DMS 273 treated with DMSO at 0.1 percent for 48 hours (cell line): ENCODE measurements at places on chromosomes 3 and 15.

DNA sequence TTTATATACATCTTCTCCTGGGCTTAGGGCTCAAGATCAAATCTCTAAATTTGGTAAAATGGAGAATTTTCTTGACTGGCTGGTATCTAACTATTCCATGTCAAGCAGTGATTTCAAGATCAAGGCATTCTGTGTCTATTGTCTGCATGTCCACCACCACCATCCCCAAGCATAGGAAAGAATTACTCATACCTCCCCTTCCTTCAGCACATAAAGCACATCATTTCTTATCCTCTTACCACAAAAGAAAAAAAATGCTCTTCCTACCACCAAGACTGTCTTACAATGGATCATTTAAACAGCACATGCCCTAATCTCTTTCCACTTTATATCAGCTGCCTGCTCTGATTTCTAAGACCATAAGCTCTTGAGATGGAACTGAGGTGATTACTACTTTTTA lies 470.5 kb upstream of the THBS1 start:
- no peak for DNase-seq

GRCh38 chr3:23292432-23292831 lies 89.3 kb downstream of the UBE2E2 start:
- DNase-seq, result no peak

DNA sequence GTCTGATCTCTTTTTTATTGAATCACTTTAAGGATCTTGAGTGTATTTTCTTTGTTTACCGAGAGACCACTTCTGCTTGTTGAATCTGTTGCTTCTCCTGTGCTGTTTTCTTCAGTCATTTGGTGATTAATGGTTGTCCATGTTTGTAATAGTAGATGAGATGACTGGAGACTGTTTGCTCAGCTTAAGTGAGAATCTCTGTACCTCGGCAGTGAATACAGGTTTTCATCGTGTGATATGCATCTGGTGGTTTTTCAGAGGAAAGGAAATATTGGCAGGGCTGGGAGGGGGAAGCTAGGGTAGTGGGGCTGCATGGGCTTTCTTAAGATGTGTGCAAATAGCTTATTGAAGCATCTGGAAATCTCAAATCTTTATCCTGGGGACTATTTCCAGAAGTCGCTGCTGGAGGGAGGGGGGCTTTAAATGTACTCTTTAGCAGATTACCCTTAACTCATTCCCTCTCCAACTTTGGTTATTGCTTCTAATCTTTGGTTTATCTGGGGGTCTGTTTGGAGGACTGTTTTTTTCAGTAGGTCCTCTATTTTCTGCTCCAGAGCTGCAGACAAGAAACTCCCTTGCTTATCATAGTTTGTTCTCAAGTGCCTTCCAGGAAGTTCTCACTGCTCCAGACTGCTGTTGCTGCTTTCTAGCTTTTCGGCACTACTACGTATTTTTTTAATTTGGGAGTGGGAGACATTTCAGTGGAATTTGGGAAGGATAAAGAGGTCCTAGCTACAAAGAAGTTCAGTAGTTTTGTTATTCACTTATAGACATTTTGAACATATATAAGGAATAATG lies 19.4 kb downstream of the CMTM8 start:
- no peak for DNase-seq

DNA sequence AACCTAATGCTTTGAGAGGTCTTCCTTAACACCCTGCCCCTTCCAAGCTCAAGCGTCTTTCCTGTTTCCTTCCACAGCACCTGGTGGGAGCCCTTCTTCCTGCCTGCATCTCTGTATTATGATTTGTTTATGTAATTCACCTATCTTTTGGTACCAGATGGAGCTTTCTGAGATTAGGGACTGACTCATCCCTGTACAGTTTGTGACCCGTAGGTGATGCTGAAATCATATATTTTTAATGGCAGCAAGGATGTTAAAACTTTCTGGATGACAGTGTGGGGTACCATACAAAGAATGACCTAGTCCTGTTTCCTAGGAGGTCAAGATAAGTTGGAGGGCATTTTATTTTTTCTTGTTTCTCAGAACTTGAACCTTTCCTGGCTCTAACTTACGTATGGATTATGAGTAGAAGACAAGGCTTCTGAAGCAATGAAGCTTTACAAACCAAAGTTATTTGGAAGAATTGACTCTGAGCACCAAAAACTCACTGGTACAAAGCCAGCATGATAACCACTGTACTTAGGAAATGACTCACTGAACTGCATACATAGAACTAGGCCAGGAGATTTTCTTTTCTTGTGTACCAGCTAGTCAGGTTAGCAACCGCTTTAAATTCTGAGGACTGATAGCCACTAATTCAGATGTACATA lies 46.6 kb downstream of the HHLA2 start:
- no peak for DNase-seq

GRCh38 chr3:78887029-78887428 lies 880.8 kb downstream of the ROBO1 start:
- no peak for DNase-seq

GRCh38 chr3:190183121-190183520 lies 62.4 kb upstream of the P3H2 start:
- DNase-seq, result no peak

DNA sequence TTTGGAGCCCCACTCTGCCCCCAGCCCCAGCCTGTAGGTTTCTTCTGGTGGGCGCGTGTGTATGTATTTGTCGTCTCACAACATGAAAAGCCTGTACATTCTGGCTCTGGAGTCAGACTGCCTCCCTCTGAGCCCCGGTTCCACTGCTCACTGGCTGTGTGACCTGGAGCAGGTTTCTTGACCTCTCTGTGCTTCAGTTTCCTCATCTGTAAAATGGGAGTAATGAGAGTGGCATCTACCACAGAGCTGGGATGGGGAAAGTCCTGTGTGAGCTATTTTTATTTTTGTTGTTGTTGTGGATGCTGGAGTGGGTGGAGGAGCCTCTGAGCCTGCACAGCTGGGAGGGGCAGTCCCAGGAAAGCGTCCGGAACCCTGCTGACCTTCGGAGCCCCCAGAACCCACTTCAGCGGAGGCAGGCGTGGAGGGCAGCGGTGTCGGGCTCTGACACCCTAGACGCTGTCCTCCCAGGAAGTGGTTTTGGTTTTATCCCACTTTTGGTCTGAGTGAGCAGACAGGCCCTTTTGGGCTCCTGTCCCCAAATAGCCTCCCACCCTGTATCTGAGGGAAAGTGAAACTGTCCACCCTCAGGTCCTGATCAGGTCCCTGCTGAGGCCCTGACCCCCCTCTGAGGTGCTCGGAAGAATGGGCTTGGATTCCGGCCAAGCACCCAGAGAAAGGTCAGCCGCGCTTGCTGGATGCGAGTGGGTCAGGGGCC lies 103.5 kb downstream of the CHSY1 start:
- DNase-seq, result no peak

- no peak for DNase-seq
Observed at GRCh38 chr3:173711619-173712018, 314.1 kb downstream of the NLGN1 start.

DNA sequence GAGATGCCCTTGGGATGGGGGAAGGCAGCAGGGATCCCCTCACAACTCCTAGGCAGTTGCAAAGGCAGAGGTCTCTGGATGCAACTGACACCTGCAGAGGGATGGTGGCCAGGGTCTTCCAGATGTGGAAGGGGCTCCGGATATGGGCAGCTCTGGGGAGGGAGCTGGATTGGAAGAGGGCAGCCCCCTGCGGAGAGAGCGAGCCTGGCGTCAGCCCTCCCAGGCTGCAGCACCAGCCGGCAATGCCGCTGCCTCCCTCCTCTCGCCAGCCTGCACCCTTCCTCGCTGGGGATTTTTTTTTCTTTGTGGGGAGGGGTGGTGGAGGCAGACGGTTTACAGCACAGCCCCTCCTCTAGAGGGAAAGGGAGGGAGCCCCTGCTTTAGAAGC lies 1.6 kb downstream of the INSYN1 start:
- no peak for DNase-seq

GRCh38 chr3:8619548-8619947 lies 25.1 kb downstream of the SSUH2 start:
- no peak for DNase-seq

- DNase-seq, result no peak
Observed at GRCh38 chr3:111506435-111506834, 35.6 kb upstream of the CD96 start.

DNA sequence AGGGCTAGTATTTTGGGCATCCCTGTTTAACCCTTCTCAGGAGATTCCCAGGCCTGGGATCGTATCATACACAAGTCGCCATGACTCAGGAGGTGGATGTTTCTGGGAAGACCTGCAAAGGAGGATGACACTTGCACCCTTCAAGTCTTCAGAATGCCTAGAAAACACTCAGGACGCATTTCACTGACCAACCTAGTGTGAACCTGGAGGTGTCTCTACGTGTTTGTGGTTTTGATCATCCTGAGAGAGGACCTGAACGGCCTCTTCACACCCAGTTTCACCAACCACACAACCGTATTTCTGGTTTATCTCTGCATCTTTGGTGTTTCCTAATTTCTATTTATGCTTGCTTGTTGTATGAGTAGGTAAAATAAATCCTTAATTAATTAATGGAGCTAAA lies 2.8 kb upstream of the CLDND1 start:
- DNase-seq, result no peak

GRCh38 chr3:31265646-31266428 lies 266.9 kb upstream of the STT3B start:
- no peak for DNase-seq

DNA sequence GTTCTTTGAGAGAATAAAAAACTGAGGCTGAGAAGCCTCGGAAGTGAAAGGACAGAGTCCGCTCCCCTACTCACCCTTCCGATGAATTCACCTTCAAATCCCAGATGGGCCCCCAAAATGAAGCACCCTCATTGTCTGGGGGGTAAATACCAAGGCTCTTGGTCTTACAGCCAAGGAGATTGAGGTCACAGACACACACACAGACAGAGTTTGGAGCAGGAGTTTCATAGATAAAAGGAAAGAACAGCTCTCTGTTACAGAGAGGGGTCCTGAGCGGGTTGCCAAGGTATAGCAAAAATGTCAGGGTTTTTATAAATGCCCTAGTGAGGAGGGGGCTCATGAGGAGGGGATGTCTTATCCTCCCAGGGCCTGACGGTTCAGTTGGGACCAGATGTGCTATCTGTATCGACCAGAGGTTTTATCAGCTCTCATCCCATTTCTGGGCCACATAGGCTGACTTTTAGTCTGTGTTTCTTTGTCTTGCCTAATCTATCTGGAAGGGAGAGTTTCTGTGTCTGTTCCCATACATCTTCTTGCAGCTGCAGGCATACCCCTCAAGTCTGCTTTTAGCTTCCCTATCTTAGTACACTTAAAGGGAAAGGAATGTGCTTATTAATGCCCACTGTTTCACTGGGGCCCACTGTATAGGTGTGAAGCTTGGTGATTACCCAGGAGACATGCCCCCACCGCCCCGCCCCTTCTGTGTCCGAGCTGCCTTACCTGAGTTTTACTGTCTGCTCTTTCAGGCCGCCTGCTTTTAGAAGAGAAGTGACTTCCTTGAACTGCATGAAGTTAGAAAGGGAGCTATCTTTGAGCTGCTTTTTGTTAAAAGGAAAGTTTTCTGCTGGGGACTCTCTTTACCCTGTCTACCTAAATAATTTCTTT lies 66.8 kb upstream of the ATP11B start:
- DNase-seq, result no peak

- no peak for DNase-seq
Observed at GRCh38 chr15:83472151-83472550, 25.0 kb downstream of the SH3GL3 start.

- DNase-seq, result no peak
Observed at GRCh38 chr15:37054336-37054735, 46.0 kb downstream of the MEIS2 start.

- no peak for DNase-seq
Observed at GRCh38 chr3:53773611-53774368, 72.4 kb downstream of the CHDH start.

GRCh38 chr3:167750272-167750971 lies 14.9 kb downstream of the SERPINI1 start:
- DNase-seq, result no peak

GRCh38 chr3:72329354-72329753 lies 518.9 kb downstream of the SHQ1 start:
- no peak for DNase-seq

DNA sequence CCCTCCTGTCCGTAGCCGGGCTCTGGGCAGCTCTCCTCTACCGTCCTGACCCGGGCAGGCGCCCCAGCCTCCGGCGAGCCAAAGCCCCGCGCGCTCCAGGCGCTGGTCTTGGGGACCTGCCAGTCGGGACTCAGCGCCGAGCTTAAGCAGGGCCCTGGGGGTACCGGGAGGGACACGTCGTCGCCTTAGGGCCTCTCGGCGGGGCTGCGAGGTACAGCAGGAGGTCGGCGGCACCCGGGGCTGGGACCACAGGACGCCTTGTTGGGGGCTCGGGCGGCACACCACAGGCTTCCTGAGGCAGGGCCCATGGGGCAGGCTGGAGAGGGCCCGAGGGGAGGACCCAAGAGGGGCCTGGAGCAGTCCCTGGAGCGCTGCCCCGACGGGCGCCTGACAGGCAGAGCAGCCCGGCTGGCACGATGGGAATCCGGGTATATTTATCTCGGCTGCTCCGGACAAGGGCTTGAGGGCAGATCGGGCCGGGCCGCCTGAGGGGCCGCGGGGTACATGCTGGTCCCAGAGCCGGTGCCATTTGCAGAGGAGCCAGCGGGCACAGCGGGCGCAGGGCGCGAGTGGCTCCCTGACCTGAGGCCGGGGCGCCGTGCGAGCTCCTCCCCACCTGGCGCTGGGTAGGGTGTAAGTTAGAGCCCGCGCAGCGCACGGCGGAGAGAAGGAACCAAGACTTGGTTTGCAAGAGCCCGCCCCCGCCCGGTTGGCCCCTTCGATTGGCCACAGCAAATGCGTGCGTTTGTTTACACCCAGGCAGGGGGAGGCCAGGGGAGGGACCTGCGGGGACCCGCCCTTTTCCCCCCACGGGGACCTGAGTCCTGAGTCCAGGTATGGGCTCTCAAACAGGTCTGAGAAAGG lies 574 bp downstream of the SLC38A3 start:
- DNase-seq, result no peak

GRCh38 chr3:33879540-33879939 lies 81.1 kb downstream of the PDCD6IP start:
- DNase-seq, result no peak

DNA sequence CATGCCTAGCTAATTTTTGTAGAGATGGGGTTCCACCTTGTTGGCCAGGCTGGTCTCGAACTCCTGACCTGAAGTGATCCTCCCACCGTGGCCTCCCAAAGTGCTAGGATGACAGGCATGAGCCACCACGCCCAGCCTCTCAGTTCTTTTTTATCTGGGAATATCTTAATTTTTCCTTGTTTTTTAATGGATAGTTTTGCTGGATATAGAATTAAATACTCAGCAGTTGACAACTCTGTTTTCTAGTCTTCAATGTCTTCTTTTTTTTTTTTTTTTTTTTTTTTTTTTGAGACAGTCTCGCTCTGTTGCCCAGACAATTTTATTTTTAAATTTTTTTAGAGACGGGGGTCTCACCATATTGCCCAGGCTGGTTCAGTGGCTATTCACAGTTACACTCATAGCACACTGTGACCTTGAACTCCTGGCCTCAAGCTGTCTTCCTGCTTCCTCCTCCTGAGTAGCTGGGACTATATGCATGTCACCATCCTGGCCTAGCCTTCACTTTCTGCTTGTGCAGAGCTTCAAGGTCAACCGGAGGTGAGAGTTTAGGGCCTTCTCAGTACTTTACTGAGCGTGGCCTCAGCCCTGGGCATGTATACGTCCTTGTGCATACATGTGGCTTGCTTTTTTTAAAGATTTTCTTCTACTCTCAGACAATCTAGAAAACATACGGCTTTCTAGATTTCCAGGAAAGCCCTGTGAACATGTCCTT lies 120.5 kb downstream of the ZNF609 start:
- DNase-seq, result no peak
